ENCODE measurements at places on chromosomes 11 and 22.

DNA sequence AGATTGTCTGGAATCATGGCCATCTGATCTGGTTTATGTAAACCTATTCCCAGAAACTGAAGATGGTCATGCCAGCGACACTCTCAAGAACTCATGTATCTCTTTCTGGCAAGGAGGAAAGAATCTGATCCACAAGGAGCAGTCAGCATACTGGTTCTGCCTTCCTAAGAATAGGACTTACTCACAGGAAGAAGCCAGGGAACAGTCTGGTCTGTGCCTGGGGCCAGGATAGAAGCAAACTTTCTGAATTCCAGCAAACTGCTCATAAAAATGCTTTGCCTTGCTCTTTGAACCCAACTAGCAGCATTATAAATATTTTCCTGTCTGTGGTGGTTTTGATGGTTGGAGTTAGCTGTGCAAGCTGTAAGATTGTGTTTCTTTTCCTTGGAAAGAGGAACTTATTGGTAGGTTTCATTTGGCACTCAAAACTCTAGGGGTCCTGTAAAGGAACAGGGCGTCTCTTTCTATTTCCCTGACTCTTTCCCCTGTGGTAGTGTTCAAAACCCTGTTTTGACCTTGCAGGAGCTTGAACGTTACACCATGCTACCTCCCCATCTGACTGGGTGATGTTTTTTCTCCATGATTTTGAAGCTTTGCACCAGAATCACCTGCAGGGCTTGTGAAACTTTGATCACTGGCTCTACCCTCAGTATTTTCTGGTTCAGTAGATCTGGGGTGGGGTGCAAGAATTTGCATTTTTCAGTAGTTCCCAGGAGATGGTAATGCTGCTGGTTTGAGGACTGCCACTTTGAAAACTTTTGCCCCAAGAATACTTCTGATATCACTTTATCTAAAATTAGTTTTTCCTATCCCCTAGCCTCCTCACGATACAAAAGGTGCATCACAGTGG lies 627.8 kb upstream of the ANO5 start:
- no peak for DNase-seq

DNA sequence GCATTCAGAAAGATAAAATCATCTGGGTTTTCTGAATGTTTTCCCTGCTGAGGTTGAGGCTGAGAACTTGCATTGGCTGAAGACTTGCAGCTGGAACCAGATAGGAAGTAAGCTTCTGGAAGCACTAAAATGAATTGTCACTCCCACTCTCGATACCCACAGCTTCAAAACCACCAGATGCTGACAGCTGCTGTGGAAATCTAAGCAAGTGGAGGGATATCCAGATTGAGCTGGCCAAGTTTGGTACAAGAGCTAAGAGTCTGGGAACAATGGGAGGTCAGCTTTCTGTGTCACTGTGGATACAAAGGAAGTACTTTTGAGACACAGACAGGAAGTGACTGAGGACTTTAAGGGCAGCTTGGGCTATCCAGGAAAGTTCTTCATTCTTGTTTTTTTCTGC lies 51.3 kb upstream of the CD44 start:
- no peak for DNase-seq

DNA sequence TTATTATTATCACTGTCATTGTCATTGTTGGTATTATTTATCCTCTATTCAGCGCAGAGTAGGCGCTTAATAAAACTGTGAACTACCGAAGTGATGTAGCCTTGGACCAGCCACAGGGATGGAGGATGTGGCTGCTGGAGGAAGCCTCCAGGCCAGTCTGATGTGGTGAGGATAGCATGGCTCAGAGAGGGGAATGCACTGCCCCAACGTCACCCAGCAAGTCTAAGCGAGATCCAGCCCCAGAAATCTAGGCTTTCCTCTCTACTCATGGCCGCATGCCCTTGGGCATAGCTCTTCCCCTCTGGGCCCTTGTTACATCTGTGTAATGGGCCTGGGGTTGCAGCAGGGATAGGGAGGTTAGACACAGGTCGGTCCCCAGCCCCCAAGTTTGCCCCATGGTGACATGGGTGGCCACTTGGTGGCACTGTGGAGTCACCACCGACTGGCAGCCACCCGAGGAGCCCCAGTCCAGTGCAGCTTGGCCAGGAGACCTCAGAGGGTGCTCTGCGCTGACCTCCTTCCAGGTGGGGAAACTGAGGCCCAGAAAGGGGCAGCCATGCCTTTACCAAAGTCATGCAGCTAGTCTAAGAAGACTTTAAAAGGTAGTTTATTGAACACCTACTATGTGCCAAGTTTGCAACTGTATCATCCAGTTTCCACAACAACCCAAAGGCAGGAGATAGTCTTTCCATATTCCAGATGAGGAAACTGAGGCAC lies 395.7 kb downstream of the MN1 start:
- peak; percentile 29 for DNase-seq

- DNase-seq, result peak; percentile 95
Measured at GRCh38 chr22:28029201-28029948, 110.3 kb upstream of the PITPNB start.

- peak; percentile 79 for DNase-seq
Measured at GRCh38 chr22:31139866-31140716, at the start of gene PLA2G3. Gene PLA2G3 (minus strand): TSS chr22:31140508. CDS start chr22:31140354, 154 bp downstream.

GRCh38 chr11:75706260-75706729 lies 11.3 kb upstream of the MOGAT2 start:
- peak; percentile 85 for DNase-seq

- no peak for DNase-seq
Measured at GRCh38 chr22:32686354-32686753, 115.2 kb upstream of the TIMP3 start.

DNA sequence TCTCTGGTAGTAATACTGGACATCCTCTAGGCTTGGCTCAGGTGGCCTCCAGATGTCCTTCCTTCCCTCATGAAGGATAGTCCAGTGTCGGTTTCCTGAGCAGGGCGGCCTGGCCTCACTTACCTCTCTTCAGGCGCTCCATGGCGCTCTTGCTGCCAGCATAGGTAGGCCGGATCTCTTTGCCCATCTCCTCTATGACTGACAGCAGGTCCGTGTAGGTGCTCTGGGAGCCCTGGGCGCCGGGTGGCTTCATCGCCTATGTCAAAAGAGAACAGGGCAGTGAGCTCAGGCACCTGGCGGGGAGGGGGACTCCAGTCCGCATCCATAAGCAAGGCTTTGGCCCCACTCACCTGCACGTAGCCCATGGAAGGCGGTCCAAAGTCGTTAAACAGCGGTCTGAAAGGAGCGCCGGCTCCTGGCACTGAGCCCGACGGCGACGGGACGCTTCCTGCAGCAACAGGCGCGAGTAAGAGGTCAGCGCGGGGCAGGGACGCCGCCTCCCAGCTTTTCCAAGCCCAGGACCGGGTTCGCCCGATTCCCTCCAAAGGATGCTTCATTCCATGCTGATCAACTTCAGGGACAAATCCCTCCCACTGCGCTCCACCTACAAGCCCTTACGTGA lies 609 bp downstream of the CDK2AP2 start:
- DNase-seq, result no peak

Measured in NCI-H1092 treated with DMSO at 0.1 percent for 48 hours (cell line).